ENCODE measurements at places on chromosomes 6 and 20.
A peak's percentile ranks its signal among the peaks of the same experiment; 100 is the strongest.

GRCh38 chr20:61886721-61887595 is 178.7 kb downstream of the TAF4 start:
- peak; percentile 38 for DNase-seq

GRCh38 chr20:59733351-59733750 is 129.0 kb downstream of the PHACTR3 start:
- no peak for DNase-seq

GRCh38 chr6:137190583-137191094 is 17.2 kb upstream of the IL22RA2 start:
- no peak for DNase-seq

- no peak for DNase-seq
These were observed 45.3 kb upstream of the CNR1 start for GRCh38 chr6:88211446-88211845.

DNA sequence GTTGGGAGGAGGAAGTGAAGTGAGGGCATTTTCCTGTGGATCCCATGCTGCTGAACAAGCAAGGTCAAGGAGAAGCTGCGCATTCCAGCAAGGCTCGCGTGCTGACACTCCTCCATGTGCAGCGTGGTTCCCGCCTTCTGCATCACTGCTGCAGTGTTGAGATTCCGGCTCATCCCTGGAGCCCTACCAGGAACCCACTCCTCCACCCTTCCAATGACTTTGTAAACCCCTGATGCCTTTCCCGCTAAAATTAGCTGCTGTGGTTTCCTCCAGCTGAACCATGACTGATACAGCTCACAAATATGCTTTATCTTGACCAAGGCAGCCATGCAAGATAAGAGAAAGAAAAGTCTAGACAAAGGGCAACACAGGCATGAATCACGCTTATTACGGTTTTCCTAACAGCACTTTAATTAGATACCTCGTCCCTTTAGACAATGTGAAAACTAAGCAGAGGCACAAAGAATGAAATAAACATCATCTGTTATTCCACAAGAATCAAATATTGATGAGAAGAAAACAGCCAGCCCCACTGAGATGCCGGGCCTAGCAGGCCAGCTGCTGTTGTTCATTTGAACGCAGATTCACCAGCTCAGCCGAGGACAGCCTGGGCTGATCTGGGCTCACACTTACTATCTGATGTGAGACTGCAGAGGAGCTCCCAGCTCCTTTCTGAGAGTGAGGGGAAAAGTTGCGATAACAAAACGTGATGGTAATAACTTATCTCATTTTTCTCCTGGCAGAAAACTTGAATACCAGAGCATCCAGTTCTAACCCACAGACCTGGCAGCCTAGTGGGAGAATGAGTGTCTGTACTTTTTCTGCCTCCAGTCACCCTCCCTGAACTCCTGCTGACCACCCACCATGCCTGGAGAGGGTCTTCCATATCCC is 14.2 kb upstream of the BNIP5 start:
- DNase-seq = no peak

DNA sequence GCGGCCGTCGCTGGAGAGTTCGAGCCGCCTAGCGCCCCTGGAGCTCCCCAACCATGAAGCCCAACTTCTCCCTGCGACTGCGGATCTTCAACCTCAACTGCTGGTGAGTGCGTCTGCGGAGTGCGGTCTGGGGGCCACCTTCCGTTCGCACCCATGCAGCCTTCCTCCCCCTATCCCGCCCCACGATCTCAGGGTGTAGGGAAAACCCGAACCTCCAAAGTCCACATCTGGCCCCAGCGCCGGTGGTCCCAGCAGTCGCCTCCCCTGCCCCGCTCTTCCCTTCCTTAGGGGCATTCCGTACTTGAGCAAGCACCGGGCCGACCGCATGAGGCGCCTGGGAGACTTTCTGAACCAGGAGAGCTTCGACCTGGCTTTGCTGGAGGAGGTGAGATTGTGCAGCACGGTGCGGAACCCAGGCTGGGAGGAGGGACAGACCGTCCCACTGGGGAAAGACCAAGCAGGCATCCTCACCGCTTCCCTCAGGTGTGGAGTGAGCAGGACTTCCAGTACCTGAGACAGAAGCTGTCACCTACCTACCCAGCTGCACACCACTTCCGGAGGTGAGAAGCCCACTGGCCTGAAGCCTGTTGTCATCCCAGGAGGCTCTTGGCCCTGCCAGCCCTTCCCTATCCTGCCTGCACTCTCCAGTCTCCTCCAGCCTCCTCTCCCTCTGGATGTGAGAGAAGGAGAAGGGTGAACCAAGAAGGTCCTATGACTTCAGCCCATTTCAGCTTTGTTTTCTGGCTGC is 719 bp downstream of the SMPD2 start:
- DNase-seq = peak; percentile 67

GRCh38 chr6:30542915-30543314 is 13.4 kb downstream of the GNL1 start:
- DNase-seq = no peak

GRCh38 chr20:39800111-39800510 is 838.0 kb downstream of the DHX35 start:
- no peak for DNase-seq

GRCh38 chr20:35600993-35601973 is 14.3 kb upstream of the SPAG4 start:
- DNase-seq = peak; percentile 65

DNA sequence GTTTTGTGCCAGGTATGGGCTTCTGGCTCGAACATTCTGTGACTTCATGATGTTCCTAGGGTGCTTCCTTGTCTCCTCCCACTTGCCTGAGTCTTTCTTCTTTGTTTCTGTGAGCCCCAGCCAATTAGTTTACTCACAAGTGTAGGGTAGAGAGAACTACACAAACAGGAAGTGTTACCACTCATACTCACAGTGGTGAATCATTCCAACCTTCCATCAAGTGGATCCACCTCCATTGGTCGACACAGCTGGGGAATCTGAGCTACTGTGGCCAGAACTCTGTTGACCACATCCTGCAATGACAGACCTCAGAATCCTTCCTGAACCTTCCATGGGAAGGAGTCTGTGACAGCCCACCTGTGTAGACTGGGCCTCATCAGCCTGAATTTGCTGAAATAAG is 76.8 kb downstream of the UNC5CL start:
- no peak for DNase-seq

- DNase-seq = peak; percentile 8
These were observed 9.1 kb upstream of the PBOV1 start for GRCh38 chr6:138227316-138227781.

GRCh38 chr20:16580620-16581019 is 7.4 kb upstream of the KIF16B start:
- peak; percentile 29 for DNase-seq

- DNase-seq = no peak
These were observed 10.8 kb downstream of the KIAA1755 start for GRCh38 chr20:38249536-38250310.

GRCh38 chr6:16204653-16205376 is 33.6 kb upstream of the GMPR start:
- DNase-seq = no peak

GRCh38 chr6:159086033-159086618 is 41.3 kb upstream of the TAGAP start:
- DNase-seq = no peak

- DNase-seq = peak; percentile 41
These were observed 78.4 kb downstream of the ADTRP start for GRCh38 chr6:11700118-11700718.
